Suprapubic skin (tissue), 4 donors: ENCODE measurements at places on chromosomes 13 and 19. TPM values are rescaled to one million over a fixed set of nuclear protein-coding genes. Genes with fewer than 3 reads are reported as not detected.

The S1PR5 gene
- total RNA-seq, result 63.8 TPM

The PSPN gene
- 1.8 TPM for total RNA-seq

The BRME1 gene
- total RNA-seq, result 9.6 TPM

The ZNF737 gene
- 10.8 TPM for total RNA-seq

The ATP4B gene
- not detected for total RNA-seq

The IGFL3 gene
- 17.7 TPM for total RNA-seq
